ENCODE measurements at places on chromosomes 3 and 15. TPM values are rescaled to one million over a fixed set of nuclear protein-coding genes. Genes with fewer than 3 reads are reported as not detected.

SLC9A9 gene
- total RNA-seq: 66.3 TPM

- no peaks in the 10 kb centered on the region for H3K4me1 ChIP-seq
- no peak for DNase-seq
- H3K4me3 ChIP-seq: no peak overlapping the region
- no peak overlapping the region for H3K27ac ChIP-seq
- H3K36me3 ChIP-seq: no peaks in the 10 kb centered on the region
Observed at GRCh38 chr15:50277370-50277769, 11.8 kb upstream of the HDC start.

GRCh38 chr3:48187579-48188265 lies 495 bp downstream of the CDC25A start:
- no peak overlapping the region for H3K27ac ChIP-seq
- H3K4me1 ChIP-seq: peaks cover 11% of the 10 kb centered on the region
- H3K36me3 ChIP-seq: no peaks in the 10 kb centered on the region
- no peaks in the 10 kb centered on the region for H3K27me3 ChIP-seq

PPM1L gene
- total RNA-seq: 17.7 TPM

DNA sequence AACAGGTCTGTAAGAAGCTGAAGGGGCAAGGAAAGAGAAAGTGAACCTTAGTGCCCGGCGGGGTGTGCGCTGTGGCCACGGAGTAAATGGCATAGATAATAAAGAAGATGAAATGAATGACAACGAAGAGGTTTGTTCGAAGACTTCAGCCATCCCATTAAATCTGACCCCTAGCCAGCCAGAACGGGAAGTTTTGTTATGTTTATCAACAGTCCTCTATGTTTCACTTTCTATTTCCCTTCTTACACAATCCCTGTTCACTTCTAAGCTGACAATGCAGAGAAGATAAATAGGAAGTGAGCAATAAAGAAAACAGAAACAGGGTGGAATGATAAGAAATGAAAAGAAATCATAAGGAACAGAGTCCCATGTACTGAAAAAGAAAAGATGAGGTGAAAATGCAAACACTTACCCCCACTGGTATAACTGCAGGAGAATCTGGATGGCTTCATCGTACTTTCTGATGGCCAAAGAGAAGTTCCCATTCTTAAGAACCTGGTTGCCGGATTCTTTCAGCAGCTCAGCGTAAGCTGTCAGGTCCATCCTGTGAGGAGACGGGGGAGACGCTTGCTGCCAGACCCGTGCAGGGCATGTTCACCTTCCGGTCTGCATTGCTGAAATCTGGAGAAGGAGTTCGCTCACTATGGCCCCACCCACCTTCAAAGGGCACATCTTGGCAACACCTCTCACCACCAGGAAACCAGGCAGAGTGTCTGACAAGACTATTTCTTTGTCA lies 36.8 kb downstream of the TRANK1 start:
- H3K36me3 ChIP-seq: no peaks in the 10 kb centered on the region
- H3K27ac ChIP-seq: peak overlapping the region; percentile 79
- peak; percentile 92 for DNase-seq
- H3K27me3 ChIP-seq: no peaks in the 10 kb centered on the region
- H3K4me1 ChIP-seq: peaks cover 36% of the 10 kb centered on the region

GOLGA6L7 gene
- total RNA-seq: not detected

GRCh38 chr3:171184372-171184771 lies 157.9 kb upstream of the SLC2A2 start:
- no peaks in the 10 kb centered on the region for H3K36me3 ChIP-seq
- H3K4me3 ChIP-seq: no peak overlapping the region
- H3K4me1 ChIP-seq: no peaks in the 10 kb centered on the region

DNA sequence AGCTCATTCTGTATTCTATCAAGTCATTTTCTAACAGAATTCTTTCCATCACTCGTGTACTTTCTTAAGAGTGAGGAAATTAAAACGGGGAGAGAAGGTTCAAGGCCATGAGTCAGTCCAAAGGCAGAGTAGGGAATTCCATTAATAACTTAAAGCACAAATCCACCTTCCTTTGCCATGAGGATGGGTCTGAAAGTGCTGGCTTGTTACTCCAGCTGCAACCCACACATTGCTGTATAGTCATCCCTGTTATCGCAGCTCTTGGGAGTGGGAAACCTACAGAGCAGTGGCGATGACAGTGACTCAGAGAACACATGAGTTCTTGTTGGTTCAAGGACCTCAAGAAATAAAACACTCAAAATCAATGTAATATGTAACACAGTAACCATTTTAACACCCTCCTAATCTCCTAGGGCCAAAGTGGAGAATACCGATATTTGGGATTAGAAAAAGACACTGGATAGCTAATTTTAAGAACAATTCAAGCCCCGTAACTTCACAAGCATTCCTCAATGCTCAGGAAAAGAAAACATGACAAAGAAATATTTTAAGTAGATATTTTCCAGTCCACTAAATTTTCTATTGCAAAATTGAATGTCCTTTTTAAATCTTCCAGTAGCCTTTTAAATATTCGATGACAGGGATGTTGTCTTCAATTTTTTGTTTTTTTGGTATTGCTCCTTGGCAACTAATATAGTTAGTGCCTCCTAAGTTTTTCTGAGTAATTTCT lies 179.9 kb upstream of the THBS1 start:
- no peak overlapping the region for H3K27ac ChIP-seq
- peaks cover 23% of the 10 kb centered on the region for H3K4me1 ChIP-seq
- no peaks in the 10 kb centered on the region for H3K27me3 ChIP-seq
- no peaks in the 10 kb centered on the region for H3K36me3 ChIP-seq
- no peak overlapping the region for H3K4me3 ChIP-seq

IGF1R gene
- total RNA-seq: 154 TPM

GRCh38 chr3:191361456-191361855 lies 31.1 kb upstream of the UTS2B start:
- no peak overlapping the region for H3K27ac ChIP-seq
- H3K4me1 ChIP-seq: no peaks in the 10 kb centered on the region
- H3K36me3 ChIP-seq: peaks cover 50% of the 10 kb centered on the region
- H3K27me3 ChIP-seq: no peaks in the 10 kb centered on the region
